ENCODE measurements at places on chromosomes 1 and 21. TPM values are rescaled to one million over a fixed set of nuclear protein-coding genes. Genes with fewer than 3 reads are reported as not detected.

GRCh38 chr1:159302095-159302494 is at the start of gene FCER1A:
Gene FCER1A, plus strand, starts transcription at chr1:159302336. Its CDS starts 29 bp downstream, at chr1:159302365.
- DNase-seq, result no peak

DNA sequence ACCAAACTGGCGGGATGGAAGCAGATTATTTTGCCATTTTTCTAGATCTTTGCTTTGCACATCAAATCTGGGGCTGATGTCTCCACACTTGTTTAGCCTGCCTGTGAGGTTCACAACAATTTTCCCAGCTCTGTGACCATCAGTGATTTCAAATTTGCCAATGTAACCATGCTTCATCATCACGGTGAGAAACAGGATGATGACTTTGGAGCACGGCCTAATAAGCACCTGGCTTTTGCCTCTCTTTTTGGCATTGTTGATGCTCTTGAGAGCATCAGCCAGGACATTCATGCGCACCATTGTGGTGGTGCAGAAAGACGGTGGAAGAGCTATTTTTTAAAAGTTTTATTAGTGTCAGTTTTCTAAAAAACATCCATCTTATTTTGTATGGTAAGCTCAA is 50.1 kb downstream of the IARS2 start:
- DNase-seq, result no peak

DNA sequence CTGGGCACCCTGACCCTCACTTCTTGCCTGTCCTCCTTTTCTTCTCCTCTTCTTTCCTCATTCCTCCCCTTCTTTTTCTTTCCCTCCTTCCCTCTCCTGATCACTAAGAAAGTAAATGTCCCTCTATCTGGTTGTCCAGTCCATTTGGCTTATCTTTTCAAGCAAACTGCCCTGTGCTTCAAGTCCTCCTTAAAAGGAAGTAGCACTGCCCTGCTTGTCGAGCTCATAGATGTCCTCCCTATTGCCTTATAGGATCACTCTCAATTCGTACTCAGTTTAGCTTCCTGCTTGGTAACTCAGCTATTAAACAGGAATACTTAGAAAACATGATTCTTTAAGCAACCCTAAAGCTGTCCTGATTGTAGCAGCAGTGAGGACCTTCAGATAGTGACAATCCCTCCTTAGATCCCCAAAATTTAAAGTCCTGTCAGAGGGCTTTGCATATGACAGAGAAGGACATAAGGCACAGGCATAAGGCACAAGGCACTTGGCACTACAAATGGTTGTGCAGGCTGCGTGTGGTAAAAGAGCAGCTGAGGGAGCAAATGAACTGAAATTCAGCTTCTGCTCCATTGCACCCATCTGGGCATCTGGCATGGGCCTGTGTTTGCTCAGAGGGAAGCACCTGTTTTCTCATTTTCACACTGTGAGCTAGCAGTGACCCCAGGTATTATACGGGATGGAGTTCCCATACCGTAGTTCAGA is 26.1 kb upstream of the SLAMF6 start:
- DNase-seq, result no peak

Gene TRIM58
- 0.79 TPM for polyA plus RNA-seq

DNA sequence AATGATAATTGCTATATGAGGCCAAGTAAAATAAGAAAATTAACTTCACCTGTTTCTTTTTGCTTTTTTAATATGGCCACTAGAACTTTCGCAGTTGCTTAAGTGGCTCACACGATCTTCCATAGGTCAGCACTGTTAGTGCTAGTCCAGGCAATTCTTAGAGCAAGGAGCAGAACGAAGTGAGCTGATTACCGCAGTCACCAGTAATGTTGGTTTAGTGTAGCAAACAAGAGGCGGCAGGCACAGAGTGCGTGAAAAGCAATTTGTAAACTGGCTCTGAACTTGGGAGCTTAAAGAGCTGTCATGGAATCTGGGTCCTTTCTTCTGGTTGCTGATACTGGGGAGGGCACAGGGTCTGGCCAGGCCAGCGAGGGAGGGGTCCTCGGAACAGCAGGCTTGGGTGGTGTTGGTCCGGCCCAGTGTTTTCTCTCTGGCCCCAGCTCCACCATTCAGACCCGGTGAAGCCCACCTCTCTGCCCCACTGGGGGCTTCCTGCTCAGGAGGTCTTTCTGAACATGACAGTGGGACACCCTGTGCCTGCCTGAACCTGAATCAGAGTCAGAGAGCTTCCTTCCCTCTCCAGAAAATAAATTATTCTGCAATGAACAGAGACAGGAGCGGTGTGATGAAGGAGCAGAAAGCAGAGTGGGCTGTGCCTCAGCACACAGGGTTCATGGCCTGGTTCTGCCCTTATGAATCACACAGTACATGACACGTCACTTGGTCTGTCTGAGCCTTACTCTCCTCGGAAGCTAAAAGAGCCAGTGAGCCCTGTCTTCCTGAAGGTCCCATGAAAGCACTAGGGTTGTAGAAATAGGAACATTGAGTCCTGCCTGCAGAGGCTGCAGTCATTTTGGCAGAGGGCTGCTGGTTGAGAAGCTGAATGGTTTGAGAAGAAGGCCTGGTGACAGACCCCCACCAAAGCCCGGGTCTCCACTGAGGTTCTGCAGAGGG is 11.9 kb downstream of the ETS2 start:
- DNase-seq, result peak; percentile 79

- peak; percentile 77 for DNase-seq
Measured at GRCh38 chr1:207810173-207810572, 58.3 kb downstream of the CD46 start.

Gene SHE
- polyA plus RNA-seq, result not detected

GRCh38 chr1:21818656-21819055 is 6.6 kb downstream of the LDLRAD2 start:
- DNase-seq, result no peak

GRCh38 chr1:89566761-89567174 is 42.1 kb downstream of the LRRC8B start:
- peak; percentile 13 for DNase-seq

Gene AKNAD1
- polyA plus RNA-seq, result 0.55 TPM

DNA sequence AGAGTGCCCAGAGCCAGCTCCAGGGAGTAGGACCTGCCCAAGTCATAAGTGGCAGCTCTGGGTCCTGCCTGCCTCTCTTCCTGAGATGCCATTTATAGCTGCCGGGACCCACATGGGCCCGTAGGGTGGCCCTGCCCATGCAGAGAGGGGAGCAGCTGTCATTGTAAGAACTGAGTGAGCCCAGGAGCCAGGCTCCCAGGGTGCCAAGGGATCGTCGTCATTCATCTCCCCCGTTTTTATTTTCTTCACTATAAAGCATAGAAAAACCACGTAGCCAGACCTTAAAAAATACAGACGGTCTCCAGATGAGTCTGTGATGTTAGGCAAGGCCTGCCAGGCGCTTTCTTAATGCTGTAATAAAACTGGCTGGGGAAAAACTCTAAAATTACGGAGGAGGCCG is 90.7 kb downstream of the IGSF21 start:
- no peak for DNase-seq

- no peak for DNase-seq
Measured at GRCh38 chr1:207987164-207987563, 76.2 kb upstream of the CD34 start.

Gene IVL
- not detected for polyA plus RNA-seq

DNA sequence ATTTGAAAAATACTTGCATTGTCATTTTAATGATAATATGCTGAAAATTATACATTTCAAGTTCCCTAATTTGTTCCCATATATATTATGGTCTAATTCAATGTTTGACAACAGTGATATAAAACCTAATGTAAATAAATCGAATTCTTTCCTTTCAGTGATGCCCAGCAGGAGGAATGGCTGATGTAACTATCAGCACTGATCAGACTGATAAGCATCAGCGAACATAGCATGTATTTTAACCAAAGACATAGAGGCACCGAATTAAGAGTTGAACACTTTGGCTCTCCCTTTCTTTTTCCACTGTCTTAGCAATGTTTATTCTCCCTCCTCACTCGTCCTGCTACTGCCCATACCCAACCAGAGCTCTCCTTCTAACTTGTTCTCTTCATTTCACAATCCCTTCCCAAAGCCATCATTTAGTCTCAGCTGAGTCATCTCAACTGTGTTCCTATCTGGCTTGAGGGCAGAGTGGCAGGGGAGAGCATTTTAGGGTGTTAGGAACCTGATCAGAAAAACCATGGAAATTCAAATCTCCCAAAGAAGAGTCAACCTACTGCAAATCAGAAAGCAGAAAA is 58.8 kb upstream of the C1orf115 start:
- DNase-seq, result no peak

Gene SGIP1
- 40.7 TPM for polyA plus RNA-seq

Gene KCNE2
- polyA plus RNA-seq, result not detected

- DNase-seq, result no peak
Measured at GRCh38 chr1:8318436-8318835, 522 bp downstream of the SLC45A1 start.

DNA sequence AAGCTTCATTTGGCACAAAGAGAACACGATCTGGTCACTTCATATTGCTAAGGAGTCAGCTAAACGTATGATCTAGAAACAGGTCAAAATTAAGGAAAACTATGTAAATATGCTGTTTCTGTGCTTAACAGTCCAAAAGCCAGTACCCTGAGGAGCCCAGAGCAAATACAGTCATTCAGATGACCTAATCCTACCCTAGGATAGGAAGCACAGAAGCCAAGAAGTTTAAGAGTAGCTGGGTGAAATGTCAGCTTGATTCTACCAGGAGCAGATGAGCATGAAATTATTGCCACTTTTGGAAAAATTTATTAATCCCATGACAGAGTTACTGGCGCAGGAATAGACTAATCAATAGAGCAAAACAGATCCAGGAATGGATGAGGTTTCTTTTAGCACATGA is 18.3 kb downstream of the SORT1 start:
- DNase-seq, result peak; percentile 53

Data from IMR-90 (cell line).